ENCODE measurements at places on chromosomes 2 and 18.

GRCh38 chr18:57389271-57389670 lies 36.9 kb downstream of the ST8SIA3 start:
- H3K36me3 ChIP-seq, result no peaks in the 10 kb centered on the region
- H3K27ac ChIP-seq, result no peak overlapping the region
- no peak overlapping the region for H3K4me3 ChIP-seq
- DNase-seq, result no peak

- no peaks in the 10 kb centered on the region for H3K27me3 ChIP-seq
- peaks cover 12% of the 10 kb centered on the region for H3K36me3 ChIP-seq
- H3K4me3 ChIP-seq, result no peak within 1 kb of the TSS
- no peak for DNase-seq
- no peaks in the 10 kb centered on the region for H3K4me1 ChIP-seq
These were observed at the start of gene GPR75 for GRCh38 chr2:53859206-53860181. Gene GPR75 (minus strand): TSS chr2:53859967. CDS start chr2:53854756, 5,211 bp downstream.

GRCh38 chr2:130894326-130894942 lies 57.7 kb downstream of the ARHGEF4 start:
- no peak for DNase-seq
- H3K4me3 ChIP-seq, result no peak overlapping the region
- H3K4me1 ChIP-seq, result no peaks in the 10 kb centered on the region
- no peaks in the 10 kb centered on the region for H3K27me3 ChIP-seq
- H3K27ac ChIP-seq, result no peak overlapping the region

DNA sequence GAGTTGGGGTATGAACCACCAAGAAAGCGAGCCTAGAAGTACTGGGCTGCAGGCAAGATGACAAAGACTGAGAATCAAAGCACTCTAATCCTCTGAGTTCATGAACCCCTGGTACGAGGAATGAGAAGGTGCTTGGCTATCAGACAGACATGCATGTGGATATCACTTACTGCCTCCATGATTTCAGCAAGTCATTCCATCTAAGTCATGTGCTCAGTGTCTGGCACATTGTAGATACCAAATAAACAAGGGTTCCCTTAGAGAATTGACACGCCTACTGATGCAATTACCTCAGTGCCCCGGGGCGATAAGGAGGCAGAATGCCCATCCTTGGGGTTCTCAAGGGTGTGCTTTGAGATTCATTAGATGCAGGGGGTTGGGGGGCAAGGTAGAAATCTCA lies 125.6 kb upstream of the PKDCC start:
- DNase-seq, result peak; percentile 4
- no peaks in the 10 kb centered on the region for H3K27me3 ChIP-seq
- no peaks in the 10 kb centered on the region for H3K4me1 ChIP-seq
- H3K27ac ChIP-seq, result no peak overlapping the region
- H3K36me3 ChIP-seq, result no peaks in the 10 kb centered on the region

- DNase-seq, result no peak
- H3K4me3 ChIP-seq, result no peak overlapping the region
- H3K27ac ChIP-seq, result no peak overlapping the region
- no peaks in the 10 kb centered on the region for H3K4me1 ChIP-seq
- H3K27me3 ChIP-seq, result no peaks in the 10 kb centered on the region
These were observed 10.4 kb downstream of the LRPPRC start for GRCh38 chr2:43985359-43985758.

- no peaks in the 10 kb centered on the region for H3K27me3 ChIP-seq
- H3K4me1 ChIP-seq, result no peaks in the 10 kb centered on the region
- H3K36me3 ChIP-seq, result peaks cover 38% of the 10 kb centered on the region
These were observed 63.5 kb downstream of the RTTN start for GRCh38 chr18:70142001-70142400.

GRCh38 chr2:171083451-171083850 lies 77.2 kb downstream of the TLK1 start:
- H3K36me3 ChIP-seq, result peaks cover 16% of the 10 kb centered on the region
- DNase-seq, result no peak
- H3K4me3 ChIP-seq, result no peak overlapping the region
- H3K27me3 ChIP-seq, result no peaks in the 10 kb centered on the region
- no peak overlapping the region for H3K27ac ChIP-seq

GRCh38 chr2:169190197-169190775 lies 120.9 kb downstream of the DHRS9 start:
- no peak overlapping the region for H3K4me3 ChIP-seq
- H3K36me3 ChIP-seq, result no peaks in the 10 kb centered on the region
- DNase-seq, result no peak
- no peaks in the 10 kb centered on the region for H3K4me1 ChIP-seq
- H3K27ac ChIP-seq, result no peak overlapping the region

- no peaks in the 10 kb centered on the region for H3K36me3 ChIP-seq
- no peaks in the 10 kb centered on the region for H3K27me3 ChIP-seq
- no peak overlapping the region for H3K4me3 ChIP-seq
- DNase-seq, result no peak
- no peak overlapping the region for H3K27ac ChIP-seq
These were observed 805.7 kb downstream of the SLC4A3 start for GRCh38 chr2:220433131-220433530.

GRCh38 chr2:215847718-215848117 lies 165.6 kb downstream of the MREG start:
- H3K36me3 ChIP-seq, result no peaks in the 10 kb centered on the region
- H3K4me3 ChIP-seq, result no peak overlapping the region
- peak; percentile 13 for DNase-seq

- no peak for DNase-seq
- H3K36me3 ChIP-seq, result no peaks in the 10 kb centered on the region
- H3K4me3 ChIP-seq, result no peak within 1 kb of the TSS
These were observed at the start of gene SYT4 for GRCh38 chr18:43277164-43277600. Gene SYT4 (minus strand): TSS chr18:43277490. CDS start chr18:43277281, 209 bp downstream.

DNA sequence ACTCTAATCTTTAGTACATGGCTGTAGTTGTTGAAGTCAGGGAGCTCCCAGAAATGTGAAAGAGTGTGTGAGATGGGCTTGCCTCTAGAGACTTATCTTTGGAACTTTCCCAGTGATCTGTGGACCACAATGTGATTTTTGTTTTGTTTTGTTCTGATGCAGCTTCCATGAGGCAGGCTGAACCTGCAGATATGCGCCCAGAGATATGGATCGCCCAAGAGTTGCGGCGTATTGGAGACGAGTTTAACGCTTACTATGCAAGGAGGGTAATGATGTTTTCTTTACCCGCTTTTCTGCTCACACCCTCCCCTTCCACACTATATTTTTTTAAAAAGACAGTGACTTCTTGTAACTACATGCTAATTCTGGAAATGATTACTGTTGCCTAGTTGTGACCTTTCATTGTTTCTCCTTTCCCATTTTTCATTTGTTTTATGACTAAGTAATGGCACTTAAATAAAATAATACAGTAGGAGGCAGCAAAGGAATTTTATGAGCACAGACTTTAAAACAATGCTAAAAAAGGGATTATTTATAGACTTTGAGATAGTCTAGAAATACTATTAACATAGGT lies 29.3 kb downstream of the BCL2L11 start:
- no peak overlapping the region for H3K27ac ChIP-seq
- H3K4me3 ChIP-seq, result no peak overlapping the region
- no peaks in the 10 kb centered on the region for H3K27me3 ChIP-seq

DNA sequence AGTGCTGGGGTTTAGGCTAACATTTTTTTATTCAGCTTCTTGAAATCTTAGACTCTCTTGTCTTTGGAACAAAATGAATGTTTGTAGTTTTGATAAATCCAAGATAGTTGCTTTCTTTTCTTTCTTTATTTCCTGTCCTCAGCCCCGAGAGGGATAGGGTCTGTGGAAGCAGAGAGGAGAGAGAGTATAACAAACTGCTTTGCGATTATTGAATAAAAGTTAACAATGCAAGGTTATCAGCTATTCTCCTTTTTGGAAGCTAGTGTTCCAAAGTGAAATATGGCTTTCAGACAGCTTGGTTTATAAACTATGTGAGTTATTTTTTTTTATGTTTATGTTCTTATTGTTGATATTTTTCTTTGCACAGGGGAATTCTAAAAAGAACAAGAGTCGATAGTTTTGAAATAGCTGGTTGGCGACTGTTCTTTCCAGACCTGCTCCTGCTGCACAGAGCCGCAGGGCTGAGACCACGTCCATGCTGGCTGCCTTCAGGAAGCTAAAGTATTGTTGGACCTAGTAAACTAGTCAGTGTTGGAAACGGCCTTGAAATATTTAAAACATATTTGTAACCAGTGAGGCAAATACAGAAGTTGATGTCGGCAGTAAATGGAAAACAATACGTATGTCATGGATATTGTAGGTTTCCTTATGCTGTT lies 15.5 kb upstream of the STON1 start:
- no peaks in the 10 kb centered on the region for H3K27me3 ChIP-seq
- no peak for DNase-seq
- H3K36me3 ChIP-seq, result peaks cover 87% of the 10 kb centered on the region
- H3K4me1 ChIP-seq, result peaks cover 4% of the 10 kb centered on the region

- no peaks in the 10 kb centered on the region for H3K4me1 ChIP-seq
- H3K27me3 ChIP-seq, result no peaks in the 10 kb centered on the region
- no peak for DNase-seq
- H3K27ac ChIP-seq, result no peak overlapping the region
- no peaks in the 10 kb centered on the region for H3K36me3 ChIP-seq
These were observed 281.6 kb downstream of the MBD5 start for GRCh38 chr2:148302526-148302925.

DNA sequence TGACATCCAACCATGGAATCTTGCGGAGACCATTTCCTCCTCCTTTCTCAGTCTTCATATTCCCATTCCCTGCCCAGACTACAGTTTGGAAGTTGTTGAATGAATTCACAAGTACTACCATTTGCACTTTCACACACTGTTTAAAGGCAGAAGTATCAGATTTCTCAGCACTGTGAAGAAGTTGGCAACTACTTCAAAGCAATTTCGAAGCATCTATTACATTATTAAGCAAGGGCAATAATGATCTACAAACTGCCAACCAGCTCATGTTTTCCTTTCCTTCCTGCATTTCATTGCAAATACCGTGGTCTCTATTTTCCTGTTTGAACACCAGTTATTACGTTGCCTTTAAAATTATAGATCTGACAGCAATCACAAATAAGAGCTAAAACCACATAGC lies 105.5 kb downstream of the IRS1 start:
- H3K36me3 ChIP-seq, result no peaks in the 10 kb centered on the region
- no peak for DNase-seq
- no peak overlapping the region for H3K27ac ChIP-seq
- H3K27me3 ChIP-seq, result peaks cover 3% of the 10 kb centered on the region
- H3K4me3 ChIP-seq, result no peak overlapping the region

GRCh38 chr18:3924455-3924854 lies 474.5 kb downstream of the TGIF1 start:
- no peaks in the 10 kb centered on the region for H3K4me1 ChIP-seq
- no peaks in the 10 kb centered on the region for H3K27me3 ChIP-seq
- DNase-seq, result no peak
- no peak overlapping the region for H3K27ac ChIP-seq
- no peaks in the 10 kb centered on the region for H3K36me3 ChIP-seq

GRCh38 chr2:85907671-85908157 lies 18.9 kb upstream of the ST3GAL5 start:
- no peaks in the 10 kb centered on the region for H3K36me3 ChIP-seq
- no peak overlapping the region for H3K27ac ChIP-seq
- H3K4me3 ChIP-seq, result no peak overlapping the region
- DNase-seq, result no peak
- H3K27me3 ChIP-seq, result no peaks in the 10 kb centered on the region

GRCh38 chr2:144180131-144180530 lies 339.8 kb downstream of the ZEB2 start:
- no peaks in the 10 kb centered on the region for H3K27me3 ChIP-seq
- no peak overlapping the region for H3K4me3 ChIP-seq
- no peaks in the 10 kb centered on the region for H3K36me3 ChIP-seq

DNA sequence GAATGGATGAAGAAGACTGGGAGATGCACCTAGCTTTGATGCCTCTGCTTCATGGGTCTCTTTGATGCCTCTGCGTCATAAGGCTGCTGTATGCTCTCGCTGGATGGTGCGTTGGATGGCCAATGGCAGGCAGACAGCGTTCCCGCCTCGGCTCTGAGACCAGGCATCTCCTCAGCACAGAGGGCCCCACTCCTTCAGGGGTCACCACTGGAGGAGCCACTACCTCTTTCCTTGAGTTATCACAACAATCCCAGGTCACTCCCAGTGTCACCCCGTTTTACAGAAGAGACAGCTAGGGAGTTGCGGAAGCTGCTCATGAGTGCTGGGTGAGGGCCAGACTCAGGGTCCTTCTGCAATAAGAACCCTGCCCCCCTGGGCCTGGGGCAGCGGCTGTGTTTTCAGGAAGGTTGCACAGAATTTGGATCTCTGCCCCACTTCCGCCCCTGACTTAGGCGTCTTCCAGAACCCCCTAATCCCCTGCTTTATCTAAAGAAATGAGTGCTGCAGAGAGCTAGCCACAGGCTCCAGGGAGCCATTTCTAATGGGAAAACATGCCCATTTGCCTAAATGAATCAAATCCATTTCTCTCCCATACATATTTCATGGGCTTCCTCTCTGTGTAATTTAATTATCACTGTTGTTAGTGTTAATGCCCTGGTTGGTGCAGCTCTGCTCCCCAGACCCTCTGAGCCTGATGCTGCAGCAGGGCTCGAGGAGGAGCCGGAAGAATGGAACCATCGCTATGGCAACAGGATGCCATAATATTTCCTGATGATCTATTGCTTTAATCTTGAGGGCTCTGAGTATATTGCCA lies 131.8 kb upstream of the HS6ST1 start:
- H3K4me1 ChIP-seq, result no peaks in the 10 kb centered on the region
- H3K4me3 ChIP-seq, result no peak overlapping the region
- no peak for DNase-seq
- H3K27ac ChIP-seq, result no peak overlapping the region

- no peaks in the 10 kb centered on the region for H3K36me3 ChIP-seq
- peaks cover 4% of the 10 kb centered on the region for H3K4me1 ChIP-seq
- peaks cover 12% of the 10 kb centered on the region for H3K27me3 ChIP-seq
These were observed 154.7 kb upstream of the HS6ST1 start for GRCh38 chr2:128473175-128474035.

DNA sequence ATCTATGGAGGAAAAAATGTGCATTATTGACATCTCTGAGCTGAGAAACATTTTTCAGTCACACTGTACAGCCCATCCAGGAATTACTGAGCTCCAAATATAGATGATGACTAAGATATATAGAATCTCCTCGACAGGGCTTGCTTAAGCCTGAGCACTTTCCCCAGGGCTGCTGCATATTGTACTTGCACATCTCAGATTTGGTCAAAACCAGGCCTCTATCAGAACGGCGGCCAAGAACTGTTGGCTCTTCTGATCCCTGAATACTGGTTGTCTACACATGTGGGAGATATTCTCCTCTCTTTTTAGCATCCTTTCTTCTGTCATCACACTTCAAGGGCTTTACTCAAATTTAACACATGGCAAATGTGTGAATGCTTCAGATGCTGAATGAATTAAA lies 201.5 kb upstream of the SLC35G4 start:
- no peak overlapping the region for H3K4me3 ChIP-seq
- DNase-seq, result no peak
- H3K36me3 ChIP-seq, result no peaks in the 10 kb centered on the region
- H3K4me1 ChIP-seq, result no peaks in the 10 kb centered on the region

All from CD4-positive, alpha-beta T cell (primary cell).